ENCODE measurements at places on chromosomes 1 and 21.

DNA sequence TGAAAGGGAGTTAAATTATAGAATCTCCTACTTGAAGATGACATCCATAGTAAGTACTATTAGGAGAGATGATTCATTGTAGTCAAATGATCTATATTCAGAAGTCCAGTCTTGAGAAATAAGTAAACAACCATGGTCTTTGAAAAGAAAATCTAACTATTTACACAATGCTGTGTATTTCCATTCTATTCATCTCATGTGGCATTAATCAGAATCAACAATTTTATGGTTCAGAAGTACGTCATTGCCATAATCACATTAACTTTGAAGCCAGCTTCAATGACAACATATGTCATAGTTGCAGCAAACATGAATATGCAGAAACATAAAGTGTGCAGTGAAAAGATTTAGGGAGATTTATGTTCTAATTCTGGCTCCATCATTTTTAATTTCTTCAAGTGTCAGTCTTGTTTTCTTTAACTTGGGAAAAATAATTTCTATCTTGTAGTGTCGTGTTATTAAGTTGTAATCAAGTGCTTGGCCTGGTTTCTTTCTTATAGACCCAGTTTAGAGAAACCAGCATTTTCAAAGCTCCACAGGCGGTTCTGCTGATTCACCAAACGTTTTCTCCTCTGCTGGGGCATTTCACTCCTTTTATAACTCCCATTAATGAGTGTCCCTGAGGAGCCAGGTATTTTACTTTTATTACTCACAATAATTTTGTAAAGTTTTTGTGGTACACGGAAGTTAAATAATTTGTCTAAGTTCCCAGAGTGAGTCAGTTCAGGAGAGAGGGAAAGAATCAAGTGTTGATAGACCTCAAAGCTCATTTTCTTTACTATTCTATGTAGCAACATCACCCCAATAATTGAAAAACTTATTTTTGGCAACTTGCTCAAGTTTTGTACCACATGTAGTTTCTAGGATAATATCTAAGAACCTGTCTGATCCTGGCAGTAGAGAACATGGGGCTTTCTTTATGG is 35.9 kb upstream of the PTGS2 start:
- peak; percentile 48 for DNase-seq

DNA sequence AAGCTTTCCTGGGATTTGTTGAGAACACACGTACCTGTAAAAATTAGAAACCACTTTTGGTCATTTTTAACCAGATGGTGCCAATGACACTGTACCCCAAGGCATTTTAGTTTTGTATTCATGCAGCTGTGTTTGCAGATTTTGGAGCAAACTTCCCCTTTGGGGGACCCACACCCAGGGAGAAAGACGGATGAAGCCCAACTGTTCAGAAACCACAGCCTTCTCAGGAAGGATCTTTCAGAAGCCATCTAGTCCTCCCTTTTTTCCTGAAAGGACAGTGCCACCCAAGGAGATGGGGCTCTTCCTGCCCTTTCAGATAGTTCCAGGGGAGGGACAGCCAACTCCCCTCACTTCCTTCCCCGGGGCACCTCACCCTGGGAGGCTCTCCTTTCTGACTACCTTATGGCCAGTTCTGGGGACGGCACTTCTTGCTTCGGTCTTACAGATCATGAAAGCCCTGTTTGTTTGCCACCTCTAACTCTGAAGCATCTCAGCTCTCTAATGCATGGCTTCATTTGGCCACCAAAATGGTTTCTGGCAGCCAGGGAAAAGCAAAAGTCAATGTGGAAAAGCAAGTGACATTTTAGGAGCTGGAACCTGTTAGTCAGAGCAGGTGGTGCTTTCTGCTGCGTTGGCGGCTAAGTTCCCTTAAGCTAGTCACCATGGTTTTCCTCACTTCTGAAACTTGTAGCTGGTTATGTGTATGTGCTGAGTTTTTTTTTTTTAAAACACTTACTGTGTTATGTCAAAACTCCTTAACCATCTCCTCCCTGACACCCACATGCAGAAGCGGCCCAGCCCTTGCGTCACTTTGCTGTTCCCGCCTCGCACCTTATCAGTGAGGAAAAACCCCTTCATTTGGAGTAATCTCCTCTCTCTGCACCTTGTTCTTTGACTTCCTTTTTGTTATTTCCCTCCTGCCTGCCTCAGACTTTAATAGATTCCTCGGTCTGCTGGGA is 10.1 kb downstream of the TMCC2 start:
- DNase-seq, result no peak

- DNase-seq, result no peak
Measured at GRCh38 chr1:169340882-169341281, 26.7 kb downstream of the NME7 start.

GRCh38 chr1:150807249-150808023 is 624 bp downstream of the CTSK start:
- DNase-seq, result peak; percentile 42

DNA sequence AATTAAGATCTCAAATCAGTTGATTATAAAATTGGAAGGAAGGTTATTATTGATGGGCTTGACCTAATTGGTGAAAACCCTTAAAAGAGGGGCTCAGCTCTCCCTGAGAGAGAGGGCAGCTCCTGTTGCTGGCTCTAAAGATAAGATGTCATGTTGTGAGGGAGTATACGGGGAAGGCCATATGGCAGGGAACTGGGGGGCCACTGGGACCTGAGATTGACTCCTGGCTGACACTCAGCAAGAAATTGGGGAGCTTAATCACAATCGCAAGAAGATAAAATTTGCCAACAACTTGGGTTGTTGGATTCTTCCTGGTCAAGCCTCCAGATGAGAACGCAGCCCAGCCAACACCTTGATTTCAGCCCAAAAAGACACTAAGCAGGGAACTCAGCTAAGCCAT is 69.7 kb upstream of the KCNJ6 start:
- no peak for DNase-seq

DNA sequence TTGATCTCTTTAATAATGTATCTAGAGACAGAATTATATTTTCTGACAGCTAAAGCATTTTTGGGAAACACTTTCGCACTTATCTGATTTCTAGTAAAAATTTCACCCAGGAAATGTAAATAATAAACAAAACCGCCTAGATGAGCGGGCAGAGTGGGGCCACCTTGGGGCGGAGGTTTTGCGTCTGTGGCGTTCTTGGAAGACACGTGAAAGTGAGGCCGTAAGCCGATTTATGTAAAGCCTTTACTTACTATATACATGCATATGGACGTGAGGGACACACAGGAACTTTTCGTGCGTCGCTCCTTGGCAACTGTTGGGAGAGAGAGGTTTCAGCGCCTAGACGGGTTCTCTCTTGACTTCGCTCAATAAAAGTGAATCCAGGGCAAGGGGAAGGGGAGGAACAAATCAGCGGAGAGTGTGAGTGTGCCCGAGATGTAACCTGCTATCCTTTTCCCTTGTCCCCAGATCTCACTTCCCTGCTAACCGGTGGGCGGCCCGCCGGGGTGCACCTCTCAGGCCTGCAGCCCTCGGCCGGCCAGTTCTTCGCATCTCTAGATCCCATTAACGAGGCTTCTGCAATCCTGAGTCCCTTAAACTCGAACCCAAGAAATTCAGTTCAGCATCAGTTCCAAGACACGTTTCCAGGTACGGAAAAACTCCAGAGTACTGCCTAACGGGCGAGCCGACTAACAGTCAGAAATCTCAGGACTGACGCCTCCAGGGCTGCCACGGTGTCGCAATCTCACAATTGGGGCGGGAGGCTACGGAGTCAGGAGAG is 1.7 kb downstream of the HLX start:
- DNase-seq, result peak; percentile 60

GRCh38 chr1:165633614-165634013 is 2.6 kb downstream of the MGST3 start:
- DNase-seq, result no peak

GRCh38 chr1:160935527-160936258 is 18.9 kb downstream of the ITLN2 start:
- no peak for DNase-seq

DNA sequence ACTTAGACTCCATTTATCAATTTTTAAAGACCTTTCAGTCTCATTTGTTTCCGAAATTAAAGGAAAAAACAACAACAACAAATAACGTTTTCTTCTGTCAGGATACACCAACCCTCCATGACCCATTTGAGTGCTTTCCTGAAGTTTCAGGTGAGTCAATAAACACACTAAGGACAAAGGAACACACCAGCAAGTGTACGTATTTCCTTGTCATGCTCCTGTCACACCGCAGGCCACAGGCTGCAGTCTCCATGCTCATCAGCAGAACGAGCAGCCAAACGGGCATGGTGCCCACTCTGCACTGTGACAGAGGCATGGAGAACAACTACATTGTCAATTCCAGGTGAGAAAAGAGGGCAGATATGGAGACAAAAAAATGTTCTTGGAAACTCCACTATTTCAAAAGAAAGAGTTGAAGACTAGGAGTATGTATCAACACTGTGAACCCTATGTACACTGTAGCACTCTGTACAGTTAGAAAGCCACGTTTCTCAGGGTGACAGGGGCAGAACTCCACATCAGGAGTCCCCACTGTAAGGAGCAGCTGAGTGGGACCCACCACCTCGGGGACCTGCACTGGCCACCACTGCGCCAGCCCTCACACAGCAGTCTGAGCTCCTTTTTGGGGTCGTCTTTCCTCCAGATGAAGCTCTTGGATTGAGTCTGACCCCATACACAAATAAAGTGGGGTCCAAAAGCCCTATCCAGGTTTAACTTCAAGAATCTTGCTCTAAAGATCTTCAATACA is 2.6 kb downstream of the PTTG1IP start:
- DNase-seq, result no peak

DNA sequence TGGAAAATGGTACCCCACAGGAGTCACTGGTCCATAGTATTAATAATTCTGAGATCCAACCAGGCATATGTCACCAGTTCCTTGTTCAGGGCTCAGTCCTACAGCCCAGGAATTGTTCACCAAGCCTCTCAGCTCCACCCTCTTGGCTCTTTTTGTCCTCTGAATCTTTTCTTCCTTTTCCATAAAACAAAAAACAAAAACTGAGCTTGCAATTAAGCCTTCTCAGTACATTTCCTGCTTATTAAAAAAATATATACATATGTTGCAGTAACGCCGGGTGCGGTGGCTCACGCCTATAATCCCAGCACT is 23.4 kb upstream of the KIF1B start:
- DNase-seq, result no peak

DNA sequence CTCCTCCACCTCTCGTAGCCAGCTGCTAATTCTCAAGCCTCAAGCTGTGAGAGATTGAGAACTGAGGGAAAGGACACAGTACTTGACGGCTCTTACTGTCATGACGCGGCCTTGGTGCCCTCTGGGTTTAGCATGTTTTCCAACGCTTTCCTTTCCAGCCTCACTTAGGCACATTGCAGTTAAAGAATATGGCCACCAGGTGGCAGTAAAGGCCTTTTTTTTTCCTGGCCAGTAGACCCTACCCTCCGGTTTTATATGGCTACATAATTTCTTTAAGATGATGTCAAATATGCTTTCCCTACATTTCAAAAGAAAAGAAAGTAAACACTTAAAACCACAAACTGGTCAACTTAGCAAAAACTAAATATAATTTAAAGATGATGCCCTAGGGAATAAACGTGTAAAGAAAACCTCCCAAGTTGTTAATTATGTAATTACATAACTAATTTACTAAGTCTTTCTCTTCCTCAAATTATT is 56.8 kb upstream of the PRDX6 start:
- peak; percentile 90 for DNase-seq

GRCh38 chr1:234617986-234618736 is 8.2 kb upstream of the IRF2BP2 start:
- peak; percentile 63 for DNase-seq

DNA sequence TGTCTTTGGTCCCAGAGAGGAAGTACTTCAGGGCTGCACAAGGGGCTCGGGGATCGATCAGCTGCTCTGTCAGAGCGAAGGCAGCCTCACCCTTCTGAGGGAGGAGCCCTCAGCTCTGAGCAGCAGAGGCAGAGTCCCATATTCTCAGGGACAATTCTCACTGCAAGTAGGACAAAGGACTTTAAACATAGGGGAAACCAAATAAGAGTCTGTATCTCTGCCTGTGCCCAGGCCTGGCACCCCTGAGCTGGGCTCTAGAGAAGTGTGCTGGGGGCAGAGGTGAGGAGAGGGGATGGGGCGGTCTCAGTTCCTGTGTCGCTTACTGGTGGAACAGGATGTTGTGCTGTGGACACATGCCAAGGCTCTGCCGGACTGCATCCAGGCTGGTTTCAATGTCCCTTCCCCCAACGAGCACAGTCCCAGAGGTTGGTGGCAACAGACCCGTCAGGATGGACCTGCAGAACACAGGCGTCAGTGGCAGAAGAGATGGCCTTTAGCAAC is 76.6 kb downstream of the ABCA4 start:
- no peak for DNase-seq
